ENCODE measurements at places on chromosomes 16 and 17.

- DNase-seq = no peak
These were observed 61.4 kb upstream of the TBX2 start for GRCh38 chr17:61338000-61338798.

GRCh38 chr16:12303653-12304052 is 327.1 kb downstream of the SNX29 start:
- DNase-seq = no peak

GRCh38 chr16:84559311-84559932 is 55.0 kb upstream of the MEAK7 start:
- DNase-seq = no peak

GRCh38 chr16:31130899-31131298 is 4.6 kb downstream of the PRSS8 start:
- no peak for DNase-seq

DNA sequence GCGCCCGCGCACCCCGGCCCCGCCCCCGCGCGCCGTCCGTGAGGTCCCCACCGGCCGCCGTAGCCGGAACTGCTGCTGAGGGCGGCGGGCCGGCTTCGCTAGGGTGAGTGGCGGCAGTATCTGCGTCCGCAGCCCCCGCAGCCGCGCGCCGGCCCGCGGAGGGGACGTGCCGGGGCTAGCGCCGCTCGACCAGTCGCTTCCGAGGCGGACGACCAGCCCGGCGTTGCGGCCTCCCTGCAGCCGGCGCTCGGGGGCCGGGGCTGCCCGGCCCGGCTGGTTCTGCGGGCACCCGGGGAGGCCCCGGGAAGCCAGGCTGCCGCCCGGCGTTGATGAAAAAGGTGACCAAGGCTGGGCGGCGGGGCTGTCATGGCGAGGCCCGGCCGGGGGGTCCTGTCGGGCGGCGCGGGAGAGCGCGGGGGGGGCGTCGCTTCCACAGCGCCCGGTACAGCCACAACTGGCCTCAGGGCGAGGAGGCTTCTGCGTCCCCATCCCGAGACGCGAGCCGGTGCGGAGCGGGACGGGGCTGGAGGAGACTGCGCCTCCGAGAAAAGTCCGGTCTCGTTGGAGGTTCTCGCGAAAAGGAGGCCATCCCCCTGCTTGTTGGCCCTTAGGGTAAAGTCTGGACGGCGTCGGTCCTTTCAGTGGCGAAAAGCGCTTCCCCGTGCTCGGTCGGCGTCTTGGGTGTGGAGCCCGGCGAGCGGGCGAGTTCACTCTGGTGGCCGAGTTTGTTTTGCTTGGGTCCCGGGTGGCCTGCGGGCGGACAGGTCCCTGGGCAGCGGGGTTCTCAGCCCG is at the start of gene CRAMP1:
Gene CRAMP1 (plus strand): TSS at position 41 of the 792 bp plus-strand sequence. CDS start 2,280 bp downstream, outside the sequence.
- DNase-seq = no peak

- no peak for DNase-seq
These were observed 8.4 kb upstream of the SLC47A2 start for GRCh38 chr17:19724501-19725420.

GRCh38 chr17:79159926-79160325 is 85.3 kb downstream of the ENGASE start:
- DNase-seq = no peak

- DNase-seq = no peak
These were observed 931 bp upstream of the WIPF2 start for GRCh38 chr17:40218006-40218739.

- DNase-seq = no peak
These were observed 90.0 kb upstream of the MYOCD start for GRCh38 chr17:12575641-12576040.

- DNase-seq = no peak
These were observed 34.5 kb downstream of the ZDHHC7 start for GRCh38 chr16:84976644-84977400.

GRCh38 chr16:68356249-68356918 is 45.6 kb downstream of the PRMT7 start:
- no peak for DNase-seq

GRCh38 chr17:37475731-37476420 is 13.8 kb upstream of the DUSP14 start:
- no peak for DNase-seq

DNA sequence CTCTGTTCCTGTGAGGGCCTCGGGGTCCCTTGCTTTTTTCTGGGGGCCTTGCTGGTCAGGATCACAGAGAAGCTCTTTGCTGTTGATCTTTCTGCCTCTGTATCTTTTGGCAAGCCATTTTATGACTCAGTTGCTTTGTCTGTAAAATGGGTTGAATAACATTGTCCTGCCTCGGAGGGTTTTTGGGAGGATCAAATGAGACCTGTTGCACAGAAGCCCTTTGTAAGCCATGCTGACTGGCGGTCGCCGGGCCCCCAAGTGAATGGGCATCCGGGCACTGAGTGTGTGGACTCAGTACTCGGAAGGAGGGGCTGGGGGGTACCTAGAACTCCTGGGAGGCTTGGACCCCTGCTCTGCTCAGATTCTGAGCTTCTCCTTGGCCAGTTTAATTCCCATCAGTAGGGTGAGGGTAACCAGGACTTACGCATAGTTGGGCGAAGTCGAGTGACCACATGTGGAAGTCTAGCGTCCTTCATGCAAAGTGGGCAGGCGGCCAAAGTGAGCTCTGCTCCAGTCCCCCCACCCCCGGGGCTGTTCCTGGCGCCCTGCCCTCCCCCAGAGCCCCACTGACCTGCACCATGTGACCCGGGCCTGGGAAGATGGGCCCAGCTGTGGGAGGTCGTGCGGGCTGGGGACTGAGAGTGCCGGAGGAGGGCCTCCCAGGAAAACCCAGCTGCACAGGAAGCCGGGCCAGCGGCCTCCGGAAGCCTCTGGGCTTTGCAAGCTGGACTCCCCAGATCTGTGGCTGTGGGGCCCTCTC is 284.0 kb downstream of the SEC14L1 start:
- DNase-seq = peak; percentile 16

Data from NCI-H1092 treated with DMSO at 0.1 percent for 48 hours (cell line).